ENCODE measurements at places on chromosomes 6 and 20.
A peak's percentile ranks its signal among the peaks of the same experiment; 100 is the strongest.

DNA sequence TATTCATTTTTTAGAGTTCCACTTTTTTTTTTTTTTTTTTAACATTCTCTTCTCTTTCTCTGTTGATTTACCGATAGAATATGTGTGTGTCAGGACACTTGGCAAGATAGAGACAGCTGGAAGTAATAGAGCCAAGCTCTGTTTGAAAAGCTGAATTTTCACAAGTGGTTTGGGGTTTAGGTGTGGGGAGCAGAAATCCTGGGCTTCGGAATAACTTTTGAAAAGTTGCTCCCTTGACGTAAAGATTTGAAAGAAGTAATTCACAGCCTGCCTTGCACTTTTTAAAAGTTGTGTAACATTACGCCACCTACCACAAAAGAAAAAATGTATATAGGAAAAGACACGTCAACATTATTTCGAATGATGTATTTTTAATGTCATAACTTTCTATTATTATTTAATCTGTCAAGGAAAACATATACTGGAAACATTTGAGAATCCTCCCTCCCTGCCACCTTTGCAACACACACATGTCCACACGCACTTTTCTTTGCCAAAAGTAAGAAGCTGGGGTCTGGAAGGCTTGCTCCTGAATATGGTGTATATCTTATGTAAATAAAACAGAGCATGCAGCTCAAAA lies 917.9 kb downstream of the KIF16B start:
- no peak for DNase-seq

DNA sequence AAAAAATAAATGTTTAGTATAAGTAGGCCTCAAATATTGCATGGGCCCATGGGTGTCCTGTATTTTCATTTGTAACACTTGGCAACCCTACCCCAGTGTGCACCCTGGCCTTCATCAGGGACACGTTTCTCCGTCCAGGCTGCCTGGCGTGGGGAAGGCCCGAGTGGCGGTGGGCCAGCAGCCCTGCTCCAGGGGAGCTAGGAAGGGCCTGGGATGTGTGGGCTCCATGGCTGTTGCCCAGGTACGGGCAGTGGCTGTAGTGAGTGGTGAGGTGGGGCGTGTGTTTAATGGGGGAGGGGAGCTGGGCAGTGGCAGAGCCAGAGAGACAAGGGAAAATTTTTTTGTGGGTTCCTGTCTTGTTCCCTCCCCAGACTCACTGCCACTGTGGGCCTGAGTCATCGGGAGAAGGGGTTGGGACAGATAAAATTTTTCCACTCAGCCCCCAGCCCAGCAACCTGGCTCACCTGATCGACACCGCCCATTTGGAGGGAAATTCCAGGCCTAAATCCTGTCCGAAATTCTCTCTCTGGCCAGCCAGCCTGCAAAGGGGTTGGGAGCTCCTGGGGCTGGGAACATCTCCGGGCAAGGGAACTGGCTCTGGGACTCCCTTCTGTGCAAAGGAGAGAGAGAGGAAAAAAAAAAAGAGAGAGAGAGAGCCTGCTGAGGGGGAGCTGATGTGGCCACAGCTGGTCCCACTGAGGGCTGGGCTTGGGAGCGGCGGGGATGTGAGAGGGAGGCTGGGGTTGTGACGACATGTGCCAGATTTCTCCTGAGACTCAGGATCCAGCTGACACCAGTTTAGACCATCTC lies 32.5 kb upstream of the VEGFA start:
- no peak for DNase-seq

DNA sequence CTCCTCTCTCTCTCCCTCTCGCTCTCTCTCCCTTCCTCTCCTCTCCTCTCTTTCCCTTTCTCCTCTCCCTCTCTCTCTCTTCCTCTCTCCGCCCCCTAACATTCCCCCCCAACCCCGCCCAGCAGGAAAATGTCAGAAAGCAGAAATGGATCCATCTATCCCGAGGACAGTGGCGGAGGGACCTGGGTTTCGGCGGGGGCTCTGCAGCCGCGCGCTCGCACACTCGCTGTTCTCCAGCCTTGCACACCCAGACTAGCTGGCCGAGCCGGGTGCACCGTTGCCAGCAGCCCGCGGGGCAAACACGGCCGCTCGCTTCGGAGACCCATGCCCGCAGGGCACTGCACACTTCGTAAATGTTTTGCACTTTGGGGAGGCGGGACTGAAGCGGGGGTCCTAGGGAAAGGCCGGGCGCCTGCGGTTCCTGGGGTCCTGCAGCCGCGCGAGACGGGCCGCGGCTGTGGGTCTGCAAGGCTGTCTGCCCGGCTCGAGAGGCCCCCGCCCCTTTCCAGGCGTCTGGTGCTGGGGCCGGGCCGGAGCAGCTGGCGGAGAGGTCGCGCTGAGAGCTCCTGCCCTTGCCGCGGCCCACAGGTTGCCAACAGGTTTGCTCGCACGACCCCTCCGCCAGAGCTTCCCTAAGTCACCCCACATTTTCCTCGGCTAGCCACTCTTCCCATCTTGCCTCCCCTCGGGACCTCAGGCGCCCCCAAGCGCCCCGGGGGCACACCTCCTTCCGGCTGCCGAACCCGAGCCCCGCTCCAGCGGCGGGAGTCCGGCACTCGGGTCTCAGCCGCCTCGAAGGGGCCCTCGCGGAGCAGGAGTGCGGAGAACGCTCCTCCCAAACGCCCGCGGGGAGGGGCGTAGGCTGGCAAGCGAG lies 818 bp upstream of the MDGA1 start:
- DNase-seq: peak; percentile 87

- DNase-seq: no peak
Observed at GRCh38 chr20:40156600-40157317, 532.3 kb downstream of the MAFB start.

GRCh38 chr6:142376800-142377496 lies 75.1 kb downstream of the ADGRG6 start:
- peak; percentile 19 for DNase-seq

- DNase-seq: no peak
Observed at GRCh38 chr6:44527583-44528369, 140.3 kb downstream of the CDC5L start.

DNA sequence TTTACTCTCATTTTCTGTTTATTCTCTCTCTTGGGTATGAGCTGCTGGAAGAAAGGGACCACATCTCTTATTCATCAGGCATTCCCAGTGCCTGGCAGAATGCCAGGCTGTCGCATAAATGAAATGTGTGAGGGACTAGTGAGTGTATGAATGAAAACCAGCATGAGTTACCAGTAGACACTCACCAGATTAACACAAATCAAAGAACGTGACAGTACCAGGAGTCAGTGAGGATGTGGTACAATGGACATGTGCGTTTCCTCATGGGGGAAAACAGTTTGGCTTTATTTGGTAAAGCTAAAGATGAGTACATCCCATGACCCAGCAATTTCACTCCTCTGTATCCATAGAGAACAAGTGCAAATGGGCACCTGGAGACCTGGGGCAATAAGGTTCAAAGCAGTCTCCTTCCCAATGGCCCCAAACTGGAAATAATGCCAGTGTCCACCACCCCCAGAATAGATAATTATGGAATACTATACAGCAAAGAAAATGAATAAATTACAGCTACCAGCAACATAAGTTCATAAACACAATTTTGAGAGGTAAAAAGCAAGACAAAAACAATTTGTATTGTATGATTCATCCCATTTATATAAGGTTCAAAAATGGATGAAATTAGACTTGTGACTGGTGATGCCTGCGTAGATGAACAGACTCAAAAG lies 93.3 kb downstream of the CDH22 start:
- DNase-seq: no peak

DNA sequence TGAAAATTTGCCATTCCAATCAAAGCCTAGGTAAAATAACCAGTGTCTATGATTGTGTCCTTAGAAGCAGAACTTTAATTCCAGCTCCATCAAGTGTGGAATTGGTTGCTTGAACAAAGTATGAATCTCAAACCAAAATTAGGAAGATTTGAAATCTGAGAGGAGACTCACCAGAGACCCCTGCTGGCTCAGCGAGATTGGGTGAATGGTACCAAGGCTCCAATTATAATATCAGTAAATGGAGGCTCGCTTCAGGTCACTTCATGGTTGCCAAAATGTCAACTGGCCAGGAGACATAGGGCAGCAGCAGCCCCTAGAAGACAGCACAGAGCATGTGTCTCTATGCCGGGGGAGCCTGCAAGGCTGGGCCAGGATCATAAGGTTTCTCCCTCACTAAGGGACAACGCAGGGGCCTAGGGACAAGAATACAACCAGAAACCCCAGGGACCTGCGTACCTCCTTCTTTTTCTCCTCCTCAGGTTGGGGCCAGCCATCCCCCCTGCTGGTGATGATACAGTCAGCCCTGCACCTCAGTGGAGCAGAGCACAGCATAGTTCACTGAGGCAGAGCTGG lies 14.0 kb downstream of the RBL1 start:
- DNase-seq: no peak

DNA sequence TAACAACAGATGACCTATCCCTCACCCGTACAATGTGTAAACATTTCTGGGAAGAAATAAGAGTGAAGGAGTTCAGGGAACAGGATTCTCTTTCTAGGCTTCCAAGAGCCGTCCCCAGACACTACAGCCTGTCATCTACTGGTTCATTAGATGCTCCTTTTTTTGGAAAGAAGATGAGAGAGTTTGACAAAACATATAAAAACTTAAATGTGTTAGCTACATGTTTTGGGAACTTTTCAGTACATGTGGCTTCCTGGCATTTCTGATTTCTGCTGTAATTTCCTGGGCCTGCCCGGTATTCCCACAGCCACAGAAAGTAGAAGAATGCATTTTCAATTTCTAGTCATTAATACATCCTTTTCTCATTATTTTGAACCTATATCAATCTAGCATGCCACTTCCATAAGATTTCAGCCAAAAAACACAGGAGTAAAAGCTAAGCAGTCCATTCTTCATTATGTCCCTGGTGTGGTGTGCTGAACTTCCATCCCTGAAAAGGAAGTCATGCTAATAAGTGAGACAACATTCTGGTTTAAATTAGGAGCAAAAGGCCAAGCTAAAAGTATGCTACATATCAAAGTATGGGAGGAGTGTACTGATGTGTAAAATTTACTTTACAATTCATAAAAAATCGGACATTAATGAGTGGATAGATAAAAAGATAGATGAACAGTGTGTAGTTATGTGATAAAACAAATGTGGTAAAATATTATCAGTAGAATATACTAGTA lies 198.2 kb downstream of the WDR27 start:
- no peak for DNase-seq

DNA sequence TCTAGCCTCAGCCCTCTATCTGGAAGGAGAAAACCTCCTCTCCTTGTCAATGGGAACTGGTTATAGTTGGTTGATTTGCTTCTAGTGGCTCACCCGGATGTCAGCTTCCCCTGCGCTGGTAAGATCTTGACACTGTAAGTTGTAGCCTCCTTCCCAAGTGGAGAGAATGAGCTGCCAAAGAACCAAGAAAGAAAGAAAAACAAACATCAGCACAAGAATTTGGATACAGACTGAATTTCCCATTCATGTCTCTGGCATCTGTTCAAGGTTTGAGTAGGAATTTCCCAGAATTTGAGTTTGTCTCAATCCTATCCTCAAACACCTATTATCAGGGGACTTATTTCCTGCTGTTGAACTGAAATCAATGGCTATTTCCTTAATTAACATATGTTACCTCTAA lies 44.1 kb downstream of the ELOVL2 start:
- DNase-seq: no peak

GRCh38 chr6:85261271-85261670 lies 188.6 kb upstream of the NT5E start:
- DNase-seq: no peak

DNA sequence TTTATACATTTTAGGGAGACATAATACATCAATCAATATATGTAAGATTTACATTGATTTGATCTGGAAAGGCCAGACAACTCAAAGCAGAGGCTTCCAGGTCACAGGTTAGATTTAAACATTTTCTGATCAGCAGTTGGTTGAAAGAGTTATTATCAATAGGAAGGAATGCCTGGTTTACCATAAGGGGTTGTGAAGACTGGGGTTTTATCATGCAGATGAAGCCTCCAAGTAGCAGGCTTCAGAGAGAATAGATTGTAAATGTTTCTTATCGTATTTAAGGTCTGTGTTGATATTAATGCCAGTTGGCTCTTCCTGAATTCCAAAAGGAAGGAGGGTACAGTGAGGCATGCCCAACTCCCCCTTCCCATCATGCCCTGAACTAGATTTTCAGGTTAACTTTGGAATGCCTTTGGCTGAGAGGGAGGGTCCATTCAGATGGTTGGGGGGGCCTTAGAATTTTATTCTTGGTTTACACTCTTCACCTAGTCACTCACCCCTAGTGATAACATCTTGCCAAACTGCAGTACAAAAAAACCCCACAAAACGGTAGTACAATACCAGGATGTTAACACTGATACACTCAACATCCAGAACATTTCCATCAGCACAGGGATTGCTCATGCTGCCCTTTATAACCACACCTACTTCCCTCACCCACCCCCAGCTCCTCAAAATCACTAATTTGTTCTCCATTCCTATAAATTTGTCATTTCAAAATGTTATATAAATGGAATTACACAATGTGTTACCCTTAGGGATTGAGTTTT lies 259.6 kb upstream of the PLN start:
- no peak for DNase-seq

- no peak for DNase-seq
Observed at GRCh38 chr6:39085129-39085797, 29.7 kb downstream of the SAYSD1 start.

- DNase-seq: peak; percentile 99
Observed at GRCh38 chr20:62500237-62500864, 24.6 kb upstream of the GATA5 start.

DNA sequence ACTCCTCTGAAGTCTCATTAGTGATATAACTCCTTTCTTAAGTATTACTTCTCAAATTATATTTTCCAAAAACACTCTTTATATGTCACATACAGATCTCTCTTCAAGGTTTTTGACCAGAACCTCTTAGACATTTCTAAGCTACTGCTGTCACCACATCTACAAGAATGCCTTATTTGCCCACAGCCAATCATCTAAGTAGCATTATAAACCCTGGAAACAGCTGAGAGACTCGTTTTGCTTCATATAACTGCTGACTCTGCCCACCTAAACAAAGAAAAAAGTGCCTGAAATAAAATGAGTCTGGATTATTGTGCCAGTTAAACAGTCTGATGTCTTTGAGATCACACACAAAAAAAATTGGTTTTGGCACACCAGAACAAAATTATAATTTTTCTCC lies 165.9 kb downstream of the COL9A1 start:
- no peak for DNase-seq

DNA sequence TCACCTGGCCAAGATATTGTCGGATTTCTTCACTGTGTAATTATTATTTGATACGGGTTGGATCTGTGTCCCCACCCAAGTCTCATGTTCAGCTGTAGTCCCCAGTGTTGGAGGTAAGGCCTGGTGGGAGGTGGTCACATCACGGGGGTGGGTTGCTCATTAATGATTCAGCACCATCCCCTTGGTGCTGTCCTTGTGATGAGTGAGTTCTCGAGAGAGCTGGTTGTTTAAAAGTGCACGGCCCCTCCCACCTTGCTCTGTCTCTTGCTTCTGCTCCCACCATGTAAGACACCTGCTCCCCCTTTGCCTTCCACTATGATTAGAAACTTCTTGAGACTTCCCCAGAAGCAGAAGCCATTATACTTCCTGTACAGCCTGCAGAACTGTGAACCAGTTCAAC lies 173.9 kb upstream of the PMEPA1 start:
- no peak for DNase-seq

DNA sequence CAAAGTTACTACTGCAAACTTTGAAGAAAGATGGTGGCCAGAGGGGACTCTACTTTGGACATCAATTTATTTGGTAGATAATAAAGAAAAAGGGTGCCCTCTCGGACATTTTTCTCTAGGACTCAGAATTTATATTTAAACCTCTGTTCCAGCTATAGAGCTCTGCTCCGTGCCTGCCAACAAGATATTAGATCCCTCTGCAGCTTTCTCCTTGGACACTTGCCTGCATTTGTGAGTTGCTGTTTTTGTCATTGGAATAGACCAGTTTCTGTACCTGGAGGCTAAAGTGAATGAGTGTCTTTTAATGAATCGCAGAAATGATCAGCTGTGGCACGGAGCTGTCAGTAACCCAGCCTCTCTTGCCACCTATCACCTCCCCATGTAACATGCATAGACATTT lies 253.5 kb downstream of the NRN1 start:
- DNase-seq: no peak

Measured in 8988T (cell line).